ENCODE measurements at places on chromosomes 7 and 10.

DNA sequence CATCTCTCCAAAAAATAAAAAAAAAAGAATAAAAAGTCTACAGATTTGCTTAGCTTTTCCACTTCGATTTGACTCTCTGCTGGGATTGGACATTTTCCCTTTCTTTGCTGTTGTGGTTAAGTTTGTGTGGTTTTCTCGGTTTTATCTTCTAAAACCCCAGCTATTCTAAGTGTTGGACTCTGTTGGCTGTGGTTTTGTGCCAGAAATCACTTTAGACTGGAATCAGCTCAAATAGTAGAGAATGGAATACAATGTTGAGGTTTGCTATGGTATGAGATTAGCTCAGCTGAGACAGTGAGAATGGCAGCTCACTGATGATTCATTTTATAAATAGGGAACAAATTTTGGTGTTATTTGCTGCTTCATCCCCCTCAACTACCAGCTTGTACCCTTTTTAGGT is 116.0 kb downstream of the BUB3 start:
- peak; percentile 37 for DNase-seq

DNA sequence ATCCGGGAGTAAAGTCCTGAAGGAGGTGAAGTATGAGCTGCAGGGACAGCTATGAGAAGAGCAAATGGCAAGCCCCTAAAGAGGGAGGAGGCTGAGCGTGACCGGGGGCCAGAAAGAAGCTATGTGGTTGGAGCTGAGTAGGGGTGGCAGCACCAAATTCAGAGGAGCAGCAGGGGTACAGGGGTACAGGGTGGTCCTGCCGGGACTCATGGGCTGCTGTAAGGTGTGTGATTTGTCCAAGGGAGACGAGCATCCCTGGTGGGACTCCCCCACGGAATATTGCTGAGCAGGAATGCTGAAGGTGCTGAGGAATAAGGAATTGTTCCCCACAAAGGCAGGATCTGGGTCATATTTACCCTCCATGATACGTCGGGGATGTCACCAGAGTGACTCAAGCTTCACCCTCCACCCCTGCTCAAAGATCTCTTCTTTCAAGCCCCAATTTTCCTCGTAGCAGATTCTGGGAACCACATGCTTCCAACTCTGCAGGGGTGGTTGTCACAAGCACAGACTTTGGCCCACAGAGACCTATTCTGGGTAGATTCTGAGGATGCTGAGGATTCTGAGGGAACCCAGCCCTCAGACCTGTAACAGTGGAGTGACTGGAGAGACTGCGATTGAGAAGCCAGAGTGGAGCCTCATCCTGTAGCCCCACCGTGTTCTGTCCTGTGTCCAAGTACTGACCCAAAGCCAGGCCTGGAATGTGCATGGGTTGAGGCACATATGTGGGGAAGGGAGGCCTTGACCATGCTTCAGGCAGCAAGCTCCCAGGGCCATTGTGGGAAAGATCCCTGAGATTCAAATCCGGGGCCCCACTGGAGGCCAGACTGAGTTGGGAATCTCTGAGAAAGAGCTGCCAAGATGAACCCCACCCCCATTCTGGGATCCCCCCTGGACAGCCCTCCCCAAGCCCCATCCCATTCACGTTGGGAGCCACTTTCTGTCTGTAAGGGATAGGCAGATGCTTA is 4.2 kb downstream of the SFTPD start:
- DNase-seq: no peak

- no peak for DNase-seq
Measured at GRCh38 chr10:61481597-61481996, 28.4 kb upstream of the TMEM26 start.

DNA sequence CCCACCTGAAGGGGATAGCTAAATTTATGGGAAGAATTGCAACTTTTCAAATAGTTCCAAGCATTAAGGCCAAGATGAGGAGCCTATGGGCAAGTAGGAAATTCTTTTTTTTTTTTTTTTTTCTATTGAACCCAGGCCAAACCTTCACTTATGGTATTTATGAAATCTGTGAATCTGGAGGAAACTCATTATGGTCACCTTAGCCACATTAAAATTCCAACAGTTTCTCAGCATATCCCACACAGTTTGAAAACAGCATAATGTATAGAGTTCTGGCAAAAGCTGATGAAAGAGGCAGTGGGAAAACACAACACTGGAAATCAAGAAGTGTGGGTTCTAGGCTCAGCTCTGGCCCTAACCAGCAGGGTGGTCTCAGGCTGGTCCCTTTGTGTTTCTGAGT is 236.9 kb downstream of the PTEN start:
- DNase-seq: no peak

- no peak for DNase-seq
Measured at GRCh38 chr10:11677480-11677879, 64.7 kb upstream of the ECHDC3 start.

DNA sequence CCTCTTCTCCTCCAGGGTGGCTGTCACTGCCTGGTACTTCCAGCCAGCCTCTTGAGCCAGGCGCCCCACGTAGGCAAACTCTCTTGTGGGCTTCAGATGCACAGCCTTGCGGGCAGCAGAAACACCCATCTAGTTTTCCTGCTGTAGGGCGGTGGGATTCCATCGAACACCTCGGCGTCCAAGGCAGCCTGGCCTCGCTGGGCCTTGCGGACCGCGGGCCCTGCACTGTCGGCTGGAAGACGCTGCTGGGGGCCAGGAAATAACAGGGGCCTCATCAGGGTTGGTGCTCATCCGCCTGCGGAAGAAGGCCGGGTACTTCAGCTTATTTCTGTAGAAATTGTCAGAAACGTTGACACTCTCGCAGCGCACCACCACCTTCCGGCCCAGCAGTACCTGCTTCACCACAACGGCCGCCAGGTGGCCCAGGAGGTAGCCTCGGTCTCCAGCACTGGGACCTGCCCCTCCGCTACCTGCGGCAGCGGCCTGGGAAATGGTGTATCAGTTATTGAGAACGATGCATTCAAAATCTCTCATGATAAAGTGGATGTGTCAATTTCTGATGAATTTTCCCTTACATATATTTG is 61.1 kb downstream of the WDFY4 start:
- no peak for DNase-seq

- DNase-seq: no peak
Measured at GRCh38 chr10:130636313-130636930, 500.2 kb downstream of the GLRX3 start.

DNA sequence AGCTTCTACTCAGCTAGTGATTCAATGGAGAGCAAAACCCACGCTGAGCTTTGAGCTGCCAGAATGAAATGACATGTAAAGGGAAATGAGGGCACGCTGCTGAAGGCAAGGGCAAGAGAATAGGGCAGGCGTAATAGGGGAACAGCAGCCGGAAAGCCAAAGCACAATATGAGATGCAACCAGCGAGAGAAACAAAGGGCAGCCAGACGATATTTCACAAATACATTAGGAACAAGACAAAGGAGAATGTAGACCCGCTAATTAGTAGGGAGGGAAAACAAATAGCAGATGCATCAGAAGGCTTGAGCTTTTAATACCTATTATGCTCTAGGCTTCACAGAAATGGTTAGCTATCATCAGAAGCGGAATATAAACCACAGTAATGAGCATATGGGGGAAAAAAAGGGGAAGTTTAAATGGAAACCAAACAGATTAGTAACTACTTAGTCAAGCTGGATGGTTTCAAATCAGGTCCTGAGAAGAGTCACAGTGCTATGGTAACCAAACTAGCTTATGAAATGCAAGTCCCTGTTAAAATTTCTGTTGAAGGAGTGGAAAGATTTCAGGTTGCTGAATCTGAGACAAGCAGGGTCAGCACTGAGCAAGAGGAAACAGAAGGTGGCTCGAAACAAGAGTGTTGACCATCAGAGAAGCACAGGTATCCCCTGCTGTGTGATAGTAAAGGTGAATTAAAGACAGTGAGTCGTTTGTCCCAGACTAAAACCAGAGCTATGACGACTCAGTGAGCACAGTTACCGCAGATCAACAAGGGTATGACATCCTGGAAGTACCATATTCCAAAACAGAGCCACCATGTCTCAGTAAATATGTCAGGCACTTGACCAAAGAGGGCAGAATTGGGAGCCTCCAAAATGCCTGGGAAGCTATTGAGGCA is 496.9 kb upstream of the CELF2 start:
- no peak for DNase-seq
